ENCODE measurements at places on chromosomes 12 and 14.

GRCh38 chr12:7661741-7662140, 4.0 kb downstream of the APOBEC1 start:
- no peak for DNase-seq

GRCh38 chr14:103801459-103801858, 45.9 kb downstream of the PPP1R13B start:
- DNase-seq, result peak; percentile 88

- DNase-seq, result peak; percentile 35
These were observed 13.8 kb upstream of the CPNE8 start for GRCh38 chr12:38919191-38919590.

DNA sequence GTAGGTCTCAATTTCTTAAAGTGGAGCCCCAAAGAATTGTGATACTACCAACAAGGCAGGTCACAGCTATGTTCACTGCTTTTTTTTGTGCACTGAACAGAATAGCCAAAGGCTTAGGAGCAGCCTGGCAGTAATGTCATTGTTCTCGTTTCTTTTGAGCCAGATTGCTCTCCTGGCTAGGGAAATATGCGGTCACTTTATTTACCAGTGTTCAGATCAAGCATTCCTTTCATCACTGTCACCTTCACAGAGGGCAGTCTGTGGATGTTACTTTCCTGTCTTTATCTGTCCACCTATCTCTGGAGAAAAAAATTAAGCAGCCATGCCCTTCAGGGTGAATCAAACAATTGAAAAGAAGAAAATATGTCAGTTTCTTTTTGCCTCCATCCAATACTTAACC, 159.6 kb downstream of the BTG1 start:
- DNase-seq, result peak; percentile 9

DNA sequence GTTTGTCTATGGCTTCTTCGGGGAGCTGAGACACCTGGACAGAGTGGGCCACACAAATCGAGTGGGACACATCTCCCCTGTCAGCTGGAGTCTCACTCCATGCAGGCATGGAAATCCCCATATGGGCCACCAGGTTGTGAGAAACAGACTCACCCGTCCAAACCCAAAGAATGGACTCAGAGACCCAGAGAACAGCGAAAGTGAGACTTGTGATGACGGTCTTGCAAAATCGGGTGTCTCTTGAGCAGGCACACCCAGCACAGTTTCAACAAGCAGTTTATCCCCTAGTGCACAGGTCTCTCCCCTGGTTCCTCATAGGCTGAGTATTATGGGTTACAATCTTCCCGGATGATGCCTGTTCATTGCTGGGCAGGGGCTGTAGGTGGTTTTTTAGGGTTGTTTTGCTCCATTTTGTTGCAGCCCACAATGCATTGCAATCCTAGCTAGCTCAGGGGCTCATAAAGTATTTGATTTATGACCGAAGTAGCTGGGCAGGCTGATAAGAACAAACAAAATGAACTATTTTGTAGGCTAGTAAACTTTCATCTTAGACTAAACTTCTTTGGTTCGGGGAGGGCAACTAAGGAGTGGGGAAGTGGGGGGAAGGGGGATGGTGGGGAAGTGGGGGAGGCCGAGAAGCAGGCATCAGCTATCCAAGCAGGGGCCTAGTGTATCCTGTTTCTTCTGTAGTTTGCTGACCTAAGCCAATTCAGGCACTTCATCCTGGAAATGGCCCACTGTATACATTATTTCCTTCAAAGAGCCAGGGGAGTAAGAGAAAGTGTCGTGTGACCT, 45.3 kb downstream of the IQSEC3 start:
- no peak for DNase-seq

DNA sequence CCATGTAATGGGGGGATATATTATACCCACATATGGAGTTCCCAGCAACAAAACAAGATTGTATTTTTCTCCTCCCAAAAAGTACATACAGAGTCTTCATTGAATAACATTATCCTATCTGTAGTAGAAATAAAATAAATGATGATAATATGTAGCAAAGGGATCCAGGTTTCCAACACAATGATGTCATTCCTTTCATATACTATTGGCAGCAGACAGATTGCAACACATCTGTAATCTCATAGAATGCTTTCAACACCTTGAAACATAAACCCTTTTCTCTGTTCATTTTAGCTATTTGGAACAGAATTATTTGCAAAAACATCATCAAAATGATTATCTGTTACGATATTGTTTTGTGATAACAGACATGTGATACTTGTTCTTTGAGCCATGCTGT, 317.6 kb downstream of the DPF3 start:
- DNase-seq, result peak; percentile 15

DNA sequence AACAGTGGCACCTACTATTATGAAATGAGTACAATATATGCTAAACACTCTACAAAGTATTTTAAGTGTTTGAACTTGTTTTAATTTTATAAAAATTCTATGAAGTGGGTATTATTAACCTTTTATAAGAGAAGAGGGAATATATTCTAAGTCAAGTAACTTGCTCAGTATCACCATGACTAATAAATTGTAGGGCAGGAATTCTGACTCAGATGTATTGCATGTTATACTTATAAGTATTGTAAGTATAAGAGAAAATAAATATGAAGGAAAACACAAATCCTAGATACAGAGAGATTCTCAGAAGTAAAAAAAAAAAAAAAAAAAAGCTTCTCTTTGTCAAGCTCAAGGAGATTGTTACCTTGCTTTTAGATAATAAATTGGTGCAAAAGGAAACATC, 893.2 kb downstream of the SLC16A7 start:
- DNase-seq, result peak; percentile 40

DNA sequence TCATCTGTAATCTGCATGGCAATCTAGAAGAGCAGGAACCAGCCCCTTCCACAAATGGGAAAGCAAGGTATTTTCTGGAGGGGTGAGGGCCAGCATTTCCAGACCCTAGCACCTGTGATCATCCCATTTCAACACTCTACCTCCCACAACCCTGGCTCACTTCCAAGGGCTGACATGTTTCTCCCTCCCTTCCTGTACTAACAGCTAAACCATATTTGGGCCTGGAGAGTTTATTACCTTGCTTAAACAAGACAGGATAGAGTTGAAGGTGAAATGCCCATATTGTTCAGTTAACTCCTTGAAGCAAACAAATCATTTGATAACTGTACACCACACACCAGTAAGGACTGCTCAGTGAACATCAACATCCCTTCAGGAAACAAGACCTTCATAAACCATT, 158.4 kb downstream of the PPM1H start:
- DNase-seq, result no peak

DNA sequence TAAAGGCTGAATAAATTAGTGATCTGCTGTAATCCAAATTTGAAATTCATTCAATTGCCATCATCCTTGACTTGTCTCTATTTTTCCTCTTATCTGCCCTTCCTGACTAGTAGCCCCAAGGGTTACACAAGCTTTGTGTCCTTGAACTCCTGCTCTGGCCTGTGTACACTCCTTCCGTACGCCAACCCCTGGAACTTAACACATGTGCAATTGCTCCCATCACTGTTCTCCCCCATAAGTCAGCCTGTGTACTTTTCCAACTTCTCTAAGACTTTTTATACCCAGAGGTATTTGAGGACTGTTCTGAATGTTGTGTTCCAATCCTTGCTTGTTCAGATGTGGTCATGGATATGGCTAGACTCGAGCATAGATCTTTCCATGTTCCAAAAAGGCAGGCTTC, 171.1 kb upstream of the G2E3 start:
- DNase-seq, result no peak

DNA sequence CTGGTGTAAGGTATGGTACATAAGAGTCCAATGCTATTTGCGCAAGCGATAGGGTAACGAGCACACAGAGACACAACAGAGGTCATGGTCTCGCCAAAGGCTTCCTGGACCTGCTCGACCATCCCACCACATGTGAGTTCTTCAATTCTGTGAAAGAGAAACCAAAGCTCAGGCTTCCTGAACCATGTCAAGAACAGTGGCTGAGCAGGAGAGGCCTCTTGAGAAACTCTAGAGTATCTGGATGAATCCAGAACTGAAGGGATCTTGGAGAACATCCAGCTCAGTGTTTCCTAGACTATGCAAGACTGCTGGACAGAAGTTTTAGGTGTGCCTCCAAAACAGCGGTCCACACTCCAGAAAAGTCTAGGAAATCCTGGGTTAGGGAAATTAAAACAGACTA, 114.5 kb downstream of the TRAFD1 start:
- DNase-seq, result no peak

DNA sequence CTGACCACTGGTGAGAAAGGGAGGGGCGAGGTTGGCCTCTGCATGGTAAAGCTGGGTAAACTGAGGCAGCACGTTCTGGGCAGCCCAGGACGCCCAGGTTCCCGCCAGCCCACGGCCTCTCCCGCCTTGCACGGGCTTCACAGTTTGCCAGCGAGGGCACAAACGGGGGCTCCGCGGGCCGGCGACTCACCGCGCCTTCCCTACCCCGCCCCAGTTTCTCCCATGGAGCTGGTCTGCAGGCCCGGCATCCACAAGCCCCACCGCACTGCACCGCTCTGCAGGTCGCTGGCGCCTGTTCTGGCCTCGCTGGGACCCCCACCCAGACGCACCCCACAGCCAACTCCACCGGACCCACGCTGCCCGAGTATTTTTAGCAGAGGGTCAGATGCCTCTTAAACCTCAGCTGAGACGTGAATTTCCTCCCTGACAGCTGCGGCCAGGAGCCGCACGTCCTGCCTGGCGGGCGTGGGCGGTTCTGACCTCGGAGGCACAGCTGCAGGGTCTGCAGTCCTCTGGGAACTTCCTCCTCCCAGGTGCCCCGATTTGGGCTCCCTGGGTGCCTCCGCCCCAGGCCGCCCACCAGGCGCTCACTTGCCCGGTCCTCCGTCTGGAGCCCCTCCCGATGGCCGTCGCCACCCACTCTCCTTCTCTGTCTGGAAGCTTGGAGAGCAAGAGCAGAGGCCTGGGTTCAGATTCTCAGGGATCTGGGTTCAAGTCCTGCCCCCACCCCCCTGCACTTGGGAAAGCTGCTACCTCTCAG, 29.5 kb upstream of the INF2 start:
- DNase-seq, result no peak

Measured in foreskin keratinocyte (primary cell).